ENCODE measurements at places on chromosomes 12 and 14.

DNA sequence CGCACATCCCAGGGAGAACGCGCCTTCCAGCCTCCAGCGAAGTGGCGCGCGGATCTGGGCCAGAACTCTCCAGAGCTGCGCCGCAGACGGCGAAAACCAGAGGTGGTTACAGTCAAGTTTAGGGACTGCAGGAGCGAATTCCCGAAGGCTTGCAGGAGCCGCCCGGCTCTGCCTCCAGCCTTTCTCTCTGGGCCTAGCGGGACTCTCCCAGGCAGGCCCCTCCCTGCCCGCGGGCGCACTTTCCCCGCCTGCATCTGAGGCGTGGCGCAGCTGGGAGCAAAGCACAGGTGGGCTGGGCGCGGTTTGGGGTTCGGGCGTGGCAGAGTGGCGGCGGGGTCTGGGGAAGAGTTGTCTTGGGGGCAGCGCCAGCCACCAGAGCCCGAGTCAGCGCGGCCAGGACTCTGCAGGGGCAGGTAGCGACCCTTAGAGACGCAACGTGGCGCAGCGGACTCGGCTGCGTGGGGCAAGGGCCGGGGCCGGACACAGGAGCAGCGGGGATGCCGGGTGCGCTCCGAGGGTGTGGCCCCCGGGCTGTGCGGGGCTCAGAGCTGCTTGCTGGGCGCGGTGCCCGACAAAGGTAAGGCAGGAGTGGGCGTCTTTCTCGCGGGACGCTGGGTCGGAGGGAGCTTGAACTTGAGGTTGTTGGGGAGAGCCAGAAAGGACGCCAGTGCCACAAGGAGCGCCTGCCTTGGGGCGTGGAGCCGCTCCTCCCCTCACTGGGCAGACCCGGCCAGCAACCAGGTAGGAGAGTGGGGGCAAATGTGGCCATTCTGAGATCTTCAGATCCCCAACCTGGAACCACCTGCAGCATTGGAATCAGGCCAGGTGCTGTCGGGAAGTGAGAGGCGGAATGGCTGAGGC is 1126.0 kb downstream of the AACS start:
- DNase-seq = no peak

- no peak for DNase-seq
Measured at GRCh38 chr12:2826721-2827515, 7.9 kb downstream of the NRIP2 start.

- no peak for DNase-seq
Measured at GRCh38 chr14:54806616-54807015, 96.0 kb downstream of the GCH1 start.

- DNase-seq = no peak
Measured at GRCh38 chr12:52096332-52097044, 17.0 kb downstream of the SMIM41 start.

GRCh38 chr14:23093991-23094665 is 808 bp downstream of the ACIN1 start:
- no peak for DNase-seq

DNA sequence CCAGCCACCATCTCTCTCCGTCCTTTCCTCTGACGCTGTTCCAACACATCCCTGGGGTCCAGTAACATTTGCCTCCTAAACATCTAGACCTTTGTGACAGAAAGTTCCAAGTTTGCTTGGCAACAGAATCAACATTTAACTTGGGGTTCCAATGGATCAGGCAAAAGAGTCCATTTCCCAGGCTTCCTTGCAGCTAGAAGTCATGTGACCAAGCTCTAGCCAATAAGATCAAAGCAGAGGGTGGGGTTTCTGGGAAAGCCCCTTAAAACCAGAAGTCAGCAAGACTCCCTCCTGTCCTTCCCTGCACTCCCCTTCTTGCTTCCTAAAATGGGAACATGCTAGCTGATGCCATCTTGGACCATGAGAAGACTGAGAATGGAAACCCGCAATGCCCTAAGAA is 14.7 kb downstream of the FOXN3 start:
- DNase-seq = no peak

- no peak for DNase-seq
Measured at GRCh38 chr12:49967777-49968250, 4.9 kb upstream of the AQP6 start.

- peak; percentile 64 for DNase-seq
Measured at GRCh38 chr12:47408171-47408871, 297.5 kb downstream of the RPAP3 start.

GRCh38 chr12:122421187-122421820 is 1.2 kb downstream of the CLIP1 start:
- DNase-seq = peak; percentile 25

- no peak for DNase-seq
Measured at GRCh38 chr14:104891664-104892530, 26.8 kb downstream of the CEP170B start.

GRCh38 chr12:5043589-5044419 is at the start of gene KCNA5:
KCNA5 (plus strand) TSS chr12:5043879; CDS start chr12:5044148, 269 bp downstream.
- DNase-seq = peak; percentile 17

DNA sequence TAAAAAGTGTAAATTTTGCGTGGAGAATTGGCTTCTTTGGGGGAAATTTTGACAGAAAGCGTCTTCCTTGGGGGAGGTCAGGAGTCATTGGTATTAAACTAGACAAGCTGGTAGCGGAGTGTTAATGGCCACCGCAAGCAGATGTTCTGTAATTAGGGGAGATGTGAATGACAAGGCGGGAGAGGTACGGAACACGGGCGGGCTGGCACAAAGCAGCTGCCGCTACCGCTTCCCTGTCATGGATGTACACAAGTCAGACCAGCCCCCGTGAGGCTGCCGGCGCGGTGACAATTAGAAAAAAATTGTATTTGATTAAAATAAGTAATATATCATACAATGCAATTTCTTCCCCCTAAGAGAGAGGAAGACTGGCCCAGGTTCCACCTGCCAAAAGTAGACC is 501.6 kb downstream of the VRK1 start:
- DNase-seq = no peak
